Peyer's patch (tissue), 4 donors: ENCODE measurements at places on chromosomes 12 and 14. TPM values are rescaled to one million over a fixed set of nuclear protein-coding genes. Genes with fewer than 3 reads are reported as not detected.

GRCh38 chr12:73372856-73373255 is 1100.7 kb downstream of the TRHDE start:
- H3K27me3 ChIP-seq: no peaks in the 10 kb centered on the region
- H3K36me3 ChIP-seq: no peaks in the 10 kb centered on the region
- no peak overlapping the region for H3K27ac ChIP-seq
- no peak overlapping the region for H3K4me3 ChIP-seq
- no peaks in the 10 kb centered on the region for H3K4me1 ChIP-seq

- peak within 1 kb of the TSS; percentile 22 for H3K4me3 ChIP-seq
- DNase-seq: peak; percentile 65
- peaks cover 18% of the 10 kb centered on the region for H3K4me1 ChIP-seq
Observed at GRCh38 chr12:113135178-113136127, at the start of gene RASAL1. TSS of gene RASAL1 (minus strand) at chr12:113135761. CDS start at chr12:113135462, 299 bp downstream.

NID2 gene
- total RNA-seq: 8.6 TPM

ZFYVE1 gene
- total RNA-seq: 32.5 TPM

DNA sequence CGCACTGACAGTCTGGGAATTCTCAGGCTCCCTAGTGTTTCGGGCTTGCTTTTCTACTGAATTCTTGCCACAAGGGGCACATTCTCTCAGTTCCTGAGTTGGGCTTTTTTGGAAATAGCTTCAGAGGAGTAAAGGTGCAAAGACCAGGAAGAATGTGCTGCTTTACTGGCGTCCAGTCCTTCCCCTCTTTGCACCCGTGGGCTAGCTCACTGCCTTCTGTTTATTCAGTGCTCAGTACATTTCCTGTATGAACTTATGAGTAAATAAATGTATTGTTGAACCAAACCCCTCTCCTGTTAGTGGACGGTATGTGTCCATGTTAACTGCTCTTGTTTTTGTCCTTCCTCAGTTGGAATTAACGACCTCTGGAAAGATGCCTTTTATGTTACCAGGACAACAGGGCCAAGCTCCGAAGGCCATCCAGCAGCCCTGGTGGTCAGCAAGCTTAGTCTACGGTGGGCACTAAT is 24.0 kb downstream of the GSG1 start:
- peaks cover 4% of the 10 kb centered on the region for H3K36me3 ChIP-seq
- DNase-seq: no peak
- no peak overlapping the region for H3K27ac ChIP-seq
- H3K27me3 ChIP-seq: no peaks in the 10 kb centered on the region

- no peak overlapping the region for H3K27ac ChIP-seq
- H3K27me3 ChIP-seq: no peaks in the 10 kb centered on the region
- DNase-seq: no peak
- no peaks in the 10 kb centered on the region for H3K4me1 ChIP-seq
- H3K36me3 ChIP-seq: no peaks in the 10 kb centered on the region
- no peak overlapping the region for H3K4me3 ChIP-seq
Observed at GRCh38 chr14:94040796-94041195, 14.7 kb downstream of the OTUB2 start.

DNA sequence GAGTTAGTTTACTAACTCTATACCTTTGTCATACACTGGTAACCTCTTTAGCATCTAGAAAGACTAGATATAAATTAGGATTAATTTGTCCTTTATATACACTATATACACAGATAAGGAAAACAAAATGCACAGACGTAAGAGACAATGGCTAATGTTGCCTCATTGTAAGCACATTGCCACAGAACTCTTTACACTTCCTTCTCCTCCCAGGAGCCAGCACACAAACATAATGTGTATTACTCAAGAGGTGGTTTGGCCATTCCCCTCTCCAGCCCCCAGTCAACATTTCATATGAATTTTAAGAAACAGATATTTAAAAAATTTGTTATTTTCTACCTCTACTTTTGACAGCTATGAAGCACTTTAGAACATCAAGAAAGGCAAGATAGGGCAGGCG is 131.4 kb upstream of the OR4E1 start:
- no peak overlapping the region for H3K27ac ChIP-seq
- DNase-seq: no peak
- H3K27me3 ChIP-seq: no peaks in the 10 kb centered on the region
- H3K4me1 ChIP-seq: no peaks in the 10 kb centered on the region
- no peaks in the 10 kb centered on the region for H3K36me3 ChIP-seq

GRCh38 chr14:101442451-101442850 is 118.8 kb upstream of the DIO3 start:
- H3K27ac ChIP-seq: no peak overlapping the region
- H3K4me3 ChIP-seq: no peak overlapping the region
- H3K27me3 ChIP-seq: no peaks in the 10 kb centered on the region
- no peak for DNase-seq

DNA sequence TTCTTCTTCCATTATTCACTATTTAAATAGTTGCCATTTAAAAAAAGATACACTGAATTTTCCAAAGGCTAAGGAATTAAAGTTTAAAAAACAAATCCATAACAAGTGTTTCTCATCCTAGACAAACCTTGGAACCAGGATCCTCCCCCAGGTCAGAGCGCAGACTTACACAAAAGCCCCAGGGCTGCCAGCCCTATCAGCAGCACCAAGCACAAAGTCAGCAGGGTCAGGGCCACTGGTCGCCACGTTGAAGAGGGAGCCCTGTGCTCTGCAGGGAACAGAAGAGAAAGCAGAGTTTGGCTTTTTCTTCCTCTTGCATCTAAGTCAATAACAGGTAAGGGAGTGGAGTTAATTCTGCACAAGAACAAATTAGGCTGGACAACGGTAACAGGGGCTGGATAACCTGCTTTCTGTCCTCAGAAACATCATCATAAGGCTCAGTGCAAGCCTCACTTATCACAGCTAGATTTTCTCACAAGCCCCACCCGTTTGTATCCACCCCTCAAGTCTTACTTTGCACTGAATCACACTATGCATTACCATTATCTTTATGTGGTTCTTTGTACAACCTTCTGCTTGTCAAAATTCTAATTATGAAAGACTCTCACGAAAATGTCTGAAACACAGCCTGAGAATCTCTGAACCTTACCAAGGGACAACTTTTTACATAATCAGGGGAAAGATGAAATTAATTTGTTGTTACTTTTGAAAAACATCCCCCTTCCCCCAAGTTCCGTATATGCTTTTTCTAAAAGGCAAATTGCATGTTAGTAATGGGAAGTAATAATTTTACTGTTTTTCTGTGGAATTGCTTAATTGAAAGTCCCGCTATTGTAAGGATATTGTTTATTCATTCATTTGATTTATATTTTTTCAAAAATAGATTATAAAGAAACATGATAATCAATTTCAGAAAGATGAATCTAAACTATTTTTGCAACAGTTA is 9.6 kb downstream of the CLEC1A start:
- no peaks in the 10 kb centered on the region for H3K4me1 ChIP-seq
- H3K27ac ChIP-seq: no peak overlapping the region
- H3K4me3 ChIP-seq: no peak overlapping the region

DNA sequence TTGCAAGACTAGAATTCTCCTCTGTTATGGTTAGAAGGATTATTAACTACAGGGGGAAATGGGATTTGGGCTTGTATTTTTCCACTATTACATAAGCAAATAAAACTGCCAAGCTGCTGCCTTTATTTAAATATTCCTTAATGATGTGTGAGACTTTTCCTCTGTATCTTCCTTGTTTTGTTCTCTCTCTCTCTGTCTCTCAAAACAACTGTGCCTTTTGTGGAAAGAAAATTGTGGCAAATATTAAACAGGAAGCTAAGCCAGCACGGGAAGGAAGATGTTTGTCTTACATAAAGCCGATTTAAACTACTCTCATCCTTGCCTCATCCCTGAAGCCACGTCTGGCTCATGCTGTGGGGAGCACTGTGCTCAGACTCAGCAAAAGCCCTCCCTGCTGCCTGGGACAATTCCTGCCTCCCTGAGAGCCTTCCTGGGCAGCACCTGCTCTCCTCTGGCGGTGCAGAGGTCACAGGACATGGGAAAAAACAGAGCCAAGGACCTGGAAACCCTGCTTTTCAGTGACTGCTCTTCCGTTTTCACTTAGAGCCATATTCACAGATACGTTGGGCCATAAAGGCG is 237.2 kb downstream of the SLC15A4 start:
- no peaks in the 10 kb centered on the region for H3K36me3 ChIP-seq
- no peak overlapping the region for H3K27ac ChIP-seq
- DNase-seq: no peak

GRCh38 chr12:111756681-111757080 is 10.1 kb upstream of the ALDH2 start:
- H3K4me1 ChIP-seq: peaks cover 11% of the 10 kb centered on the region
- H3K4me3 ChIP-seq: no peak overlapping the region
- peaks cover 38% of the 10 kb centered on the region for H3K36me3 ChIP-seq

DNA sequence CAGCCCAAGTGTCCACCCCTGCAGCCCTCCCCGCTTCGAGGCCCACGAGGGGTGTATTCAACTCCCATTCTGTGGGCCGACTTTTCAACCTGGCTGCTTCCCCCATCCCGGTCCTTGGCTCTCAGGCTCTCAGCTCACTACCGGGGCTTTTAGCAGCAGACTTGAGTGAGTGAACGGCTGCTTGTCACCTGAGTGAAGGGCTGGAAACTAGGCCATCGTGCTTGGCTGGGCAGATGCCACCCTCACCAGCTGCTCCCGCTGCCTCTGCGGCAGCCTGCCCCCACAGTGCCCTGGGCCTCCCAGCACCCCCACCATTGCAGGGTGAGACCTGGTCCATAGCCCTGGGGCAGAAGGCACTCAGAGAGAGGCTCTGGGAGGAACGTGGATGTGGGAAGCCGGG is 59.9 kb downstream of the SLC6A12 start:
- DNase-seq: no peak
- no peak overlapping the region for H3K4me3 ChIP-seq
- no peak overlapping the region for H3K27ac ChIP-seq

DNA sequence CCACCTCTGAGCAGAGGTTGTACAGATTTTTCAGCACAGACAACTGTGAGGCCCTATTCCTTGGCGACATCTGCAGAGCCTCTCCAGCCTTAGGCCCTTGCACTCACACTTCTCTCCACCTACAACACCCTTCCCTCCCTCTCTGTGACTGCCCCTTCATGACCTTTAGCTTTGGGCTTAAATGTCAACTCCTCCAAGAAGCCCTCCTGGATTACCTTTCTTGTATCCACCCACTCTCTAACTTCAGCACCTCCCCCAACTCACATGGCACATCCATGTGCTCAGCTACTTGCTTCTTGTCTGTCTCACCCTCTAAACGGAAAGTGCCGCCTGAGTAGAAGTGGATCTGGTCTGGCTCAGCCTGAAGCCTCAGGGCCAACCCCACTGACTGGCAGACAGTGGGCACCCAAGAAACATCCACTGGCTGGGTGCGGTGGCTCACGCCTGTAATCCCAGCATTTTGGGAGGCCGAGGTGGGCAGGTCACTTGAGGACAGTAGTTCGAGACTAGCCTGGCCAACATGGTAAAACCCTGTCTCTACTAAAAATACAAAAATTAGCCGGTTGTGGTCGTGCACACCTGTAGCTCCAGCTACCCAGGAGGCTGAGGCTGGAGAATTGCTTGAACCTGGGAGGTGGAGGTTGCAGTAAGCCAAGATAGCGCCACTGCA is 22.1 kb downstream of the TRPV4 start:
- H3K27me3 ChIP-seq: no peaks in the 10 kb centered on the region
- no peaks in the 10 kb centered on the region for H3K36me3 ChIP-seq
- H3K27ac ChIP-seq: no peak overlapping the region
- no peaks in the 10 kb centered on the region for H3K4me1 ChIP-seq
- DNase-seq: no peak
- H3K4me3 ChIP-seq: no peak overlapping the region

DNA sequence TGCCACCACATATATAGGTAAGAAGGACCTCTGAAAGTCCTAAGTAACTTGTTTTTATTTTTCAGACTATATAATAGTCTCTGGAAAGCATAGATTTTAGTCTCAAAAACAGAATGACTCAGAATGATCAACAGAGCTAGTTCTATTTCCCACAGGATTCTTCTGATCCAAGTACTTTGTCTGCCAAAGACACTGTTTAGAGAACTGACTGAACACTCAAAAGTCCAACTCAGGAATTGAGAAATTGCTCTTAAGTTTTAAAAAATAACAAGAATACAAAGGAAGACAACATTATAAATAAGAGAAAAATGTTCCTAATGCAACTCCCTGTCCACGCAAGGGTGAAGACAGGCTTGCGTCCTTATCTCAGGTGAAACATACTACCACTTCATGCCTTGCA is 29.0 kb downstream of the LGMN start:
- H3K4me3 ChIP-seq: no peak overlapping the region
- DNase-seq: no peak
- no peaks in the 10 kb centered on the region for H3K27me3 ChIP-seq

DNA sequence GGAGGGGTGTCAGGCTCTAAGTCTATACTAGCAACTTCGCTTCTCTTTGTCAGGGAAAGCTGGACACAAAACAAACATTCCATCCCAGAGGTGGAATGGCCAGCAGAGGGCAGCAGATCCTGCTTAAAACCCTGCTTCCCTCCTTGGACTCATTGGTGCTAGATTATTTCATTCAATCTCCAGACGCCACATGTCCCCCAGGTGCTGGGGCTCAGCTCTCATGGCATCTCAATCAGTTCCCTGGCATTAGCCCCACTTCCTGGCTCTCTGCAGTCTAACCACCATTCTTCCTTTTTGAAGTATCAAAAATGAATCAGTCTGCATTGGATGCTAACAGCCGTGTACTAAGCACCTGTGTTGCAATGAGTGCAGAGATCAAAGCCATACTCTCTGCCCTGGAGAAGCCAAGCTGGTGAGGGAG is 8.1 kb upstream of the PPP1R1A start:
- H3K27me3 ChIP-seq: no peaks in the 10 kb centered on the region
- H3K27ac ChIP-seq: no peak overlapping the region
- no peaks in the 10 kb centered on the region for H3K36me3 ChIP-seq
- peak; percentile 44 for DNase-seq
- no peak overlapping the region for H3K4me3 ChIP-seq

DTX3 gene
- total RNA-seq: 15.7 TPM

DNA sequence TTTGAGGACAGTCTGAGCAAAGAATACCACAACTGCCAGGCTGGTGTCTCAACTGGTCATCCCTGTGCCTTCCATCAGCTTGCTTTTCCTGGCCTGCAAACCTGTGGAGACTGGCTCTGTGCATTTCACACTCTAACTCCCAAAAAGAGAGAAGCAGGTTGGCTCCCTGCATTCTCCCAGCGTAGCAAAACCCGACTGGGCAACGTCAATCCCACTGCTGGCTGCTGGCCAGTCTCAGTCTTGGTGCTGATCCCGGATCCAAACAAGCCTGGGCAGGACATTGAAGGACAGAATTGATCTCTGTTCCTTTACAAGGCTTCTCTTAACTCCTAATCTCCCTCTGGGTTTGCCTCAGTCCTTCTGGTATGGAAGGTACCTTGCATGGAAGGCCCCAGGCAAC is 65.4 kb downstream of the FZD10 start:
- no peaks in the 10 kb centered on the region for H3K4me1 ChIP-seq
- no peaks in the 10 kb centered on the region for H3K36me3 ChIP-seq

IFNG gene
- not detected for total RNA-seq

PTPRO gene
- total RNA-seq: 4.1 TPM

DIABLO gene
- 59.4 TPM for total RNA-seq

DNA sequence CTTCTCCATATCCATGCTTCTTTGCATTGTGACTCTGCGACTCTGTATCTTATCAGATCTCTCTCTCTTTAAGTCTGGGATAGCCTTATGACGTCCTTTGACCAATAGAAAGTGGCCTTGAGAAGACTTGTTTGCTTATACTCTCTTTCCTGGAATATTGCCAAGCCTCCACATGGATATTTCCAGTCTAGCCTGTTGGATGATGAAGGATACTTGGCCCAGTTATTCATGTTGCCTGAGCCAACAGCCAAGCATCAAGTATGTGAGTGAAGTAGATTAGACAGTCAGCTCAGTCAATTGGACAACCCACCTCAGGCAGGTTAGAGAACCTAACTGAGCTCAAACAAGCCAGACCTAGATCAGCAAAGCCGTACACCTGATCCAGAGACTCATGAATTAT is 864.2 kb upstream of the MGAT4C start:
- no peak for DNase-seq
- no peak overlapping the region for H3K4me3 ChIP-seq
- H3K27me3 ChIP-seq: no peaks in the 10 kb centered on the region
- H3K27ac ChIP-seq: no peak overlapping the region
- H3K36me3 ChIP-seq: no peaks in the 10 kb centered on the region
